ENCODE measurements at places on chromosomes 3 and 15. TPM values are rescaled to one million over a fixed set of nuclear protein-coding genes. Genes with fewer than 3 reads are reported as not detected.

GRCh38 chr15:98164986-98165385 lies 204.5 kb downstream of the ARRDC4 start:
- DNase-seq: no peak

- DNase-seq: no peak
These were observed 24.5 kb downstream of the HHLA2 start for GRCh38 chr3:108320746-108321350.

DNA sequence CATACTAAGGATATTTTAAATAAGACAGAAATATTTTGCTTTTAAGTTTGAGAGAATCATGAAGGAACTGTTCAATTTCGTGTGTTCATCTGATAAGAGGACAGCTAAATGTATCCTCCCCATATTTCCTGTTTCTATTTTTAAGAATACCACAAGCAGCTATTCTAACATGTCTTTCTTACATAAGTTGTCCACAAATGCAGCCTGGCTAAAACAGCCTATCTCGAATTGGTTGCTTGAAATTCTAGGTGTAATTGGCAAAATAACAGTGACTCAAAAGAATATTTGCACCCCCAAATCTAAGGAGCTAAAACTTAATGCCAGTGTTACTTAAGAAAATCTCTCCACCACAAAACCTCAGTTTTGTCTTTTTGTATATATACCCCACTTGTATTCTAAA lies 35.0 kb downstream of the BTLA start:
- DNase-seq: no peak

DNA sequence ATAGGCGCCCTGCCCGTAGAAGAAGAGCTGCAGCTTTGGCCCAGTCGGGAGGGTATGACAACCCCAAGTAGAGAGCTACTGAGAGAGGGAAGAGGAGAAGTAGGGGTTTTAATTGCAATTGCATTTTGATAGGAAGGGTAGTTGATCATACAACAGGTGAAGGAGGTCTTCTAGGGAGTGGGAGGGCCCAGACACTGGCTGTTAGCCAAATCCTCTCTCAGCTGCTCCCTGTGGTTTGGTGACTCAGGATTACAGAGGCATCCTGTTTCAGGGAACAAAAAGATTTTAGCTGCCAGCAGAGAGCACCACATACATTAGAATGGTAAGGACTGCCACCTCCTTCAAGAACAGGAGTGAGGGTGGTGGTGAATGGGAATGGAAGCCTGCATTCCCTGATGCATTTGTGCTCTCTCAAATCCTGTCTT lies 408.9 kb upstream of the THBS1 start:
- peak; percentile 63 for DNase-seq

DNA sequence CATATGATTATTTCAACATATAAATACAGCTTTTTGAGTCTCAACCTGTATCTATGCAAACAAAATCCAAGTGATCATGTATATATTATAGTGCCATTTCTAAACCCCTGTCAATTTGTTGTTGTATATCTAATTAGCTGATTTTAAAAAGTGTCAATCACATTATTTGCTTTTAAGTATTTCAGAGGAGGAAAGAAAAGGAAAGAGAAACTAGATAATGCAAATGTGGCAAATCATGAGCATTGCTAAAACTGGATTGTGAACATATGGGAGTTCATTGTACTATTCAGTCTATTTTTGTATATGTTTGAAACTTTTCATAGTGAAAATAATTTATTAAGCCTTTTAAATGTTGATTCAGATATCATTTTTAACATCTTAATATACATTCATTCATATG lies 190.7 kb downstream of the ZIC4 start:
- DNase-seq: no peak

DNA sequence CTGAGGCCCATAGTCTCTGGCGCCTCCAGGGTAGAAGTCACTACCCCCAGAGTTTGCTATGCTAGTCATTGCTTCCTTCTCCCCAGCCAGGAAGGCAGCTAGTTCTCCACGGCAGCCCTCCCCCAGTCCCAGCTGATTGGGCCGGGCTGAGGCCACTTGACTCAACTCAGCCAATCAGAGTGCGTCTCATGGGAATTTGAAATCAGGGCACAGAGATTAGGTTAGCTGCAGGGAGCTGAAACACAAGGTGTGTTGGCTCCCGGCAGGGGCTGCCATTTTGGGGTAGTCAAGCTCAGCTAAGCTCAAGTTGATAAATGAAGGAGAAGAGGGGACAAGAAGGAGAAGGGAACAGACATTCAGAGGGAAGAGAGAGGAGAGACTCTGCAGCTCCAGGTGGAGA lies 32.8 kb downstream of the LINGO1 start:
- peak; percentile 53 for DNase-seq

DNA sequence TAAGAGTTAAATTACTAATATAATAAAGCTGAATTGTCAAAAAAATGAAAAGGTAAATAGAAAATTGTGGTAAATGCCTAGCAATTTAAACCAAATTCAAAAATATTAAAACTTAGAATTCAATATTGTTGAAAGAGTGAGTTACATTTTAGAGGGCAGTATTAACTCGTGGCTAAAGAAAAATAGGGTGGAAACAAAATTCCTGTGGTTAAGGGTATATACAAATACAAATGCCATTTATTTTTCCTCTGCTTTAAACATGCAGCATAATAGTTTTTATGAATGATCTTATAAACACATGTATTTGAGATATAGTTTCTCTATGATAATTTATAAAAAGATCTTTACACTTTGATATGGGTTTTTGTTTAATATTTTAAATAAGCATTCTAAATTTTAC lies 79.0 kb downstream of the NEDD4 start:
- no peak for DNase-seq

DNA sequence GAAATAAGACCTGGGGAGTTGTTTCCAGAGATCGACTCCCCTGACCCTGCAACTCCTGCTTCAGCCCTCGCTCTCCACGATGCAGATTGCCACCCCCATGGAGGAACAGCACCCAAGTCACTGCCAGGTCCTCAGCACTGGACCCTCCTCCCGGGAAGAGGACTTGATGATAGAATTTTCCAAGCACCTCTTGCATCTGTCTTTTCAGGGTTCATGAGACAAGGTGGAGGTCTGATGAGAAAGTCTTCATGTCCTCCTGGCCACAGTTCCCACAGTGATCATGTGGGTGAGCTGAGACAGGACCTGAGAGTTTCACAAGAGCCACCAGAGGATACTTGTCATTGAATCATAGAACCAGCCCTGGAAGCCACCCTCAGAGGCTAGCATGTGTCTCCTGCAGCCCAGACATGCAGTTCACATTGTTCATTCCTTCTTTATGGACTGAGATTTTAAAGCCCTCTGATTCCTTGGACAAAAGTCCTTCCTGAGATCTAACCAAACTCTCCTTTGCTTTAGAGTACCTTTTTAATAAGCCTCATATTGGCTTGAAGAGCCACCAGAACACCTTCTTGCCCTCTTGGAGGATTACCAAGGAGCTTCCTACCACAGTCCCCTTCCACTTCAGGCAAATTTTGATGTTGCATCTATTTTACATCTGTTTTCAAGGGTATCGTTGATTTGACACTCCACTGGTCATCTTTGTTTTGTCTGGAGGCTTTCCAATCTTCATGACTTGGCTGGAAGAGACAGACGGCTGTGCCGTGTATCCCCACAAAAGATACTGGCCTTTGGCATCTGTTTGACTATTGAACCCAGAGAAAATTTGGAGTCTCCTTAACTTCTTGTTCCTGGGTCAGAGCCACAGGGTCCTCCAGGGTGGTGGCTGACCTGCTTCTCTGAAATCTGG lies 224.8 kb upstream of the BHLHE40 start:
- no peak for DNase-seq

DNA sequence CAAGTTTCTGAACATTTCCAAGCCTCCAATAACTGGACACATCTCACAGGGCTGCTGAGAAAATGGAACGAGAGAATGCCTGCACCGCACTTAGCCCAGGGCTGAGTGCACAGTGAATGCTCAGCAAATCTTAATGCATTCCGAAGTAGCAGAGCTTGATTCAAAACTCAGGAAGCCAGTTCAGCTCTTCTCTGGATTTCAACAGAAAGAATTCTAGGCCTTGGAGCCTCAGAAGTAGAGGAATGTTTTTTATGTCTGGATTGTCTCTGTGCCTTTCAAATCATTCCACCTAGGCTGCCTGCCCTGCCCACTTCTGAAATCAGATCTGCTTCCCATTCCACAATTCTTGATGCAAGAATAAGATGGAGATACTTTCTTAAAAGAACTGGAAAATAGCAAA lies 9.6 kb upstream of the FOXP1 start:
- DNase-seq: no peak

DNA sequence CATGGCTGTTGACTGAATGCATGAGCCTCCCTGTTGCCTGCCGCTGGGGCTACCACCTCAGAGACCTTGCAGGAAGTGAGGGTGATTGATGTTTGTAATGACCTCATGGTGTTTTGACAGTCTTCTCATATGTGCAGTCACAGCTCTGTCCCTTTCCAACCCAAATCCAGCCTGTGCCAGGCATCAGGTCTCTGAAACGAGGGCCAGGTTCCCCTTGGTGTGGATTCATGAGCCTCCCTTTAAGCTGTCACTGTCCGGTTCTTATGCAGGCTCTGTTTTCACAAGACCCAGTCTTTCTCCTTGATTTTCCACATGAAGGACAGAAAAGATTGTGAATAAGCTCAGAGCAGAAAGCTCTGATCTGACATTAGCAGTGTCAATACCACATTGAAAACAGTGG lies 43.1 kb downstream of the CEMIP start:
- DNase-seq: no peak

GRCh38 chr15:40549894-40550293 lies 14.9 kb downstream of the CCDC32 start:
- no peak for DNase-seq

DNA sequence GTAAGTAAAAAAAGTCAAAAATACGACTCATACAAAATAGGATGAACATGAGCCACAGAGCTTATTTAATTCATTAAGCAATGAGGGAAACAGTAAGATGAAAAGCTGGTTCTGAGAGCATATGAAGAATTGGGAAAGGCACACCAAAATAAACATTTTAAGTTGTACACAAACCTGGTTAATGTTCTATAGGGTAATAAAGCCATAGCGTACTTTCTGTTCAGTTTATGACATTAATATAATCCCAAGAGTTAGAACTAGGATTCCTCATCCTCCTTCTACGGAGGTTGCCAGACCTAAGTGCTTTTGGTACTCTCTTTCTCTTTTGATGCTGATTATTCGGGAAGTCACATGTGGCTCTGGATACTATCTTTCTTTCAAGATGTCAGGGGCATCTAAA lies 41.4 kb downstream of the CLEC3B start:
- no peak for DNase-seq

DNA sequence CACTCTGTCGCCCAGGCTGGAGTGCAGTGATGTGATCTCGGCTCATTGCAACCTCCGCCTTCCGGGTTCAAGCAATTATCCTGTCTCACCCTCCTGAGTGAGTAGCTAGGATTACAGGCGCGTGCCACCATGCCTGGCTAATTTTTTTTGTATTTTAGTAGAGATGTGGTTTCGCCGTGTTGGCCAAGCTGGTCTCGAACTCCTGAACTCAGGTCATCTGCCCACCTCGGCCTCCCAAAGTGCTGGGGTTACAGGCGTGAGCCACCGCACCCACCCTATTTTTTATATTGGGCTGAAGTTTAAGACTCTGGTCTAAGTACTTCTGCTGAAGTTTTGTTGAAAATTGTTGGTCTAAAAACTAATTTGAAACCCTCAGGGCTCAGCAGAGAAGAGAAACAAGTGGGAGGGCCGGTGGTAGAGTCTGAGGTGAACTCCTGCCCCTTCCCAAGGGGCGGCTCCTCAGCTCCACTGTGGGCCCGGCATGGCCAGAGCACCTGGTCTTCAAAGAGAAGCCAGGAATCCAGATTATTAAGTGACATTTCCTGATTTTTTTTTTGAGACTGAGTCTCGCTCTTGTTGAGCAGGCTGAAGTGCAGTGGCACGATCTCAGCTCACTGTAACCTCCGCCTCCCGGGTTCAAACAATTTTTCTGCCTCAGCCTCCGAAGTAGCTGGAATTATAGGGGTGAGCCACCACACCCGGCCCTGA lies 4.0 kb downstream of the HDAC11 start:
- DNase-seq: peak; percentile 6

- DNase-seq: no peak
These were observed 39.5 kb downstream of the STARD5 start for GRCh38 chr15:81284256-81285031.

DNA sequence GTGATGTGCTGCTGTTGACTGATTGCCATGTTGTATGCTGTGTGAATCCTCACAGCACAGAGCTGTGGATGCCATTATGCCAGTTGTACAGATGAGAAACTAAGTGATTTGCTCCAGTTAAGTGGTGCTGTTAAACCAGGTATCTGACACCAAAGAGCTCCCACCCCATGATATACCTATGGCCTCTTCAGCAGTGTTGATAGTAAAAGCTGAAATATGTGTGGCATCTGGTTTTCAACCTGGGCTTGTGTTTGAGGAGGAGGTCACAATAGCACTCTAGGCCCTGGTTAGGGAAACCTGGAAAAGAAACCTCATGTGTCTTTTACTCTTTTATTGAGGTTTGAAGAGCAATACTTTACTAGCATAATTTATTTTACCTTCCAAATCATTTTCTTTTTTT lies 21.4 kb downstream of the RAD54L2 start:
- DNase-seq: no peak

- no peak for DNase-seq
These were observed 25.1 kb downstream of the RPN1 start for GRCh38 chr3:128625409-128625945.

GRCh38 chr3:194327218-194328052 lies 23.7 kb downstream of the CPN2 start:
- DNase-seq: no peak

DNA sequence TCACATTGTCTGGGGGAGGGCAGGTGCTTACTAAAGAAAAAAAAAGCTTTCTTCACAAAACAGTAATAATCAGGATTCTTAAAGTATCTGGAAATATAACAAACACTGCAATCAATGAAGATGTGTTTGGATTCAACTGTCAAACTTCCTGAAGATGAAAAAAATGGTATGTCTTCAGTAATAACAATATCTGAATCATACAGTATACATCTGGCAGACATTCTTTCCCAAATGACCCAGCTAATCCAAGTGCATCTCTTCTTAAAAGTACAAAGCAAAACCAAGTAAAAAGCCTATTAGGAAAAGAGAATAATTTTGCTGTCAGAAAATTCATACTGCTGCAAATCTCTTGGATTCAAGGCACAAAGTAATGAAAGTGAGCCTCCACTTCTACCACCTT lies 145.0 kb upstream of the MCTP2 start:
- DNase-seq: no peak

GRCh38 chr3:47005212-47006144 lies 26.0 kb downstream of the NBEAL2 start:
- no peak for DNase-seq

The MESD gene
- 28.3 TPM for total RNA-seq

The TMEM158 gene
- total RNA-seq: 18.5 TPM

The TRPM1 gene
- 1.2 TPM for total RNA-seq

The ACP3 gene
- 2.5 TPM for total RNA-seq

The RARB gene
- not detected for total RNA-seq

The PAK6 gene
- total RNA-seq: 8.7 TPM

The DGKG gene
- 0.92 TPM for total RNA-seq

The PLA2G4B gene
- total RNA-seq: 7.9 TPM

The LINGO1 gene
- total RNA-seq: 60.5 TPM

The GLT8D1 gene
- total RNA-seq: 46.0 TPM

The GOLGA8G gene
- total RNA-seq: not detected

The PP2D1 gene
- total RNA-seq: not detected

The OSTN gene
- total RNA-seq: not detected

Data from WTC11 (cell line).